Central memory CD8-positive, alpha-beta T cell (primary cell): ENCODE measurements at places on chromosomes 16 and 17.
A peak's percentile ranks its signal among the peaks of the same experiment; 100 is the strongest.

- DNase-seq: no peak
Measured at GRCh38 chr16:70481929-70482536, 27.6 kb downstream of the FCSK start.

DNA sequence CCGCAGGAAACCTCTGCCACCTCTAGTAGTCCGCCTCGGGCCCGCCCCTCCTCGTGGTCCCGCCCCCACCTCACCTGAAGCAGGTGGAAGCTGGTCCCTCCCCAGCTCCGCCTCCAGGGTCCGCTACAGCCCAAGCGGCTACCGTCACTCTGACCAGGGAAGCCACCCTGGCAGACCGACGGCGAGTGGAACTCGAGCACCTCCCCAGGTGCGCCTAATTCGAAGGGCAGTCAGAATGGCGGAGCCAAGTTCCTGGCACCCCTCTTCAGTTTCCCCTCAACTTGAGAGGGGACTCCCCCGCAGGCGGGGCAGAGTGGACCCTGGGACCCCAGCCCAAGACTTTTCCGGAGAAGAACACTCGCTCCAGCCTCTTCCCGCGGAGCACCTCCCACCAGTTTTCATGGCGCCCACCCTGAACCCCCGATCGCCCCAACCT is 507 bp downstream of the FHOD1 start:
- no peak for DNase-seq

- DNase-seq: no peak
Measured at GRCh38 chr17:69448431-69449102, 34.1 kb downstream of the MAP2K6 start.

DNA sequence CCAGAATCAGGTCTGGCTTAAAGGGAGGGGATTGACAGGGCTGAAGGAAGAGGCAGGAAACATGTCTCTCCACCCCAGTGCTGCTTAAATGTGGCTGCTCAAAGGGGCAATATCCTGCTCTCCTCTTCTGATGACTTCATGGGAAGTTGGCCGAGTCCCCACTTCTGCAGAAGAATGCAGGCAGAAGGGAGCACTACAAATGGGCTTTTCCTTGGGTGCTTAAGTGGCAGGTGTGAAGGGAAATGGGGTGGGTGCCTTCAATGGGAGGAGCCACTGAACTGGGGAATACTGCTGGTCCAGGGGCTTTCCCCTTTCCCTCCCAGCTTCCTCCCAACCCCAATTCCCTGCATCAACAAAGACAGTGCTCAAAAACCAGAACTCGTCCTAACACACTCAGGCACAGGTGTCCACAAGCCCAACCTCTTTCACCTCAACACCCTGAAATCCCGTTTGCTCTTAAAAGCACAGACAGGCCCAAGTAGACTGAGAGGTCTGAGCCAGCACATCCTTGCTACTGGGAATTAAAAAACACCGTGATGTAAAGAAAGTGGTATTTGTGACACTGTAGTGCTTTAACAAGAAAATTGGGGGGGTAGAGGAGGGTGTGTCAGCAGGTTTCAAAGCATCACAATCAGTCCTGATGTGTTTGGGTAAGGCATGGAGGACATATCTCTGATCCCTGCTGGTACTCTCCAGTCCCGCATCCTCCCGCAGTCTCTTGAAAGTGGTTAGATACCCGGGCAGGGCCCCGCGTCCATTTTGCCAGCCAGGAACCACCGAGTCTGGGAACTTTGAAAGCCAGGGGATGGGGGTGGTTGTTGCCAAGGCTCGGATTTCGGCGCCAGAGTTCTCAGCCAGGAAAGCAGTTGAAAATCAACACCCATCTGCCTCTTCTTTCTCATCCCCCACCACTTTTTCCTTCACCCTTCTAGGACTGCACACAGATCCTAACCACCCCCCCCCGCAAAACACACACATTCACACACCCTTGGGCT is 1.6 kb downstream of the CA10 start:
- DNase-seq: no peak

GRCh38 chr16:17125671-17126070 is 345.1 kb downstream of the XYLT1 start:
- DNase-seq: no peak

- no peak for DNase-seq
Measured at GRCh38 chr16:47779201-47780016, 318.3 kb downstream of the PHKB start.

- no peak for DNase-seq
Measured at GRCh38 chr17:26766743-26767142, 527.2 kb upstream of the WSB1 start.

GRCh38 chr16:85421338-85422195 is 191.6 kb upstream of the GSE1 start:
- DNase-seq: no peak

GRCh38 chr16:54879681-54880080 is 51.0 kb upstream of the IRX5 start:
- no peak for DNase-seq

GRCh38 chr16:56946767-56947603 is 14.8 kb upstream of the CETP start:
- no peak for DNase-seq

DNA sequence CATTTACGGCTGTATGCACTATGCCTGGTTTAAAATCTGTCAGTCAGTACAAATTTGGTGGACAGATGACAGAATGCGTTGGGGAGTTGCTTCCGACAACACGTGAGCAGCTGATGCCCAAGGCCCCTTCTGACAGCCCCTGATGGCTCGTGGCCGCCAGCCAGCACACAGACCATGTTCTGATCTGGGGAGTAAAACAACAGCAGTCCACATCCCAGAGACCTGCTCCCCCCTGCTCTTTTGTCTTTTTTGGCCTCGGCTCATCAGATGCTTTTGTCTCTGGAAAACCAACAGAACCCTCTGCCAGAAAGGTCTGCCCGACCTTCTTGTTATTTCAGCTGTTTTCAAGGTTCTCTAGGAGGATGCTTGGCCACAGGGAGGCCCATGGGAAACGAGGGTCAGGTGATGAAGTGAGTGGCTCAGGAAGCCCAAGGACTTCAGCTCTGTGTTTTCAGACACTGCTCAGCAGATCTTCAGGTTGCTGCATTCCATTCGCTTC is 10.8 kb downstream of the ARSG start:
- DNase-seq: no peak

DNA sequence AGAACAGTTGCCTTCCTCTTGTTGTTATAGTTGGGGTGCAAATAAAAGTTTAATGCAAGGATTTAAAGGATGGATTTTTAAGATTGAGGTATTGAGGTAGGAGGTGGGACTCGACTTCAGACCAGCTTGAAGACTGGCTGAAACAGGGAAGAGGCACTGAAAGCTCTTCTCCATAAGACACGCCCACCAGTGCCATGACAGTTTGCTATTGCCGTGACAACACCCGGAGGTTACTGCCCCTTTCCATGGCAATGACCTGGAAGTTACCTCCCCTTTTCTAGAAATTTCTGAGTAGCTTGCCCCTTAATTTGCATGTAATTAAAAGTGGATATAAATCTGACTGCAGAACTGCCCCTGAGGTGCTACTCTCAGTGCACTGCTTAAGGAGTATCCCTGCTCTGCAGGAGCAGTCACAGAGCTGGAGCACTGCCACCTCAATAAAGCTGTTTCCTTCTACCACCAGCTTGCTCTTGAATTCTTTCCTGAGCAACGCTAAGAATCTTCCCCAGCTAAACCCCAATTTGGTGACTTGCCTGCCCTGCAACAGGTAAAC is 122.6 kb downstream of the SHISA6 start:
- no peak for DNase-seq

DNA sequence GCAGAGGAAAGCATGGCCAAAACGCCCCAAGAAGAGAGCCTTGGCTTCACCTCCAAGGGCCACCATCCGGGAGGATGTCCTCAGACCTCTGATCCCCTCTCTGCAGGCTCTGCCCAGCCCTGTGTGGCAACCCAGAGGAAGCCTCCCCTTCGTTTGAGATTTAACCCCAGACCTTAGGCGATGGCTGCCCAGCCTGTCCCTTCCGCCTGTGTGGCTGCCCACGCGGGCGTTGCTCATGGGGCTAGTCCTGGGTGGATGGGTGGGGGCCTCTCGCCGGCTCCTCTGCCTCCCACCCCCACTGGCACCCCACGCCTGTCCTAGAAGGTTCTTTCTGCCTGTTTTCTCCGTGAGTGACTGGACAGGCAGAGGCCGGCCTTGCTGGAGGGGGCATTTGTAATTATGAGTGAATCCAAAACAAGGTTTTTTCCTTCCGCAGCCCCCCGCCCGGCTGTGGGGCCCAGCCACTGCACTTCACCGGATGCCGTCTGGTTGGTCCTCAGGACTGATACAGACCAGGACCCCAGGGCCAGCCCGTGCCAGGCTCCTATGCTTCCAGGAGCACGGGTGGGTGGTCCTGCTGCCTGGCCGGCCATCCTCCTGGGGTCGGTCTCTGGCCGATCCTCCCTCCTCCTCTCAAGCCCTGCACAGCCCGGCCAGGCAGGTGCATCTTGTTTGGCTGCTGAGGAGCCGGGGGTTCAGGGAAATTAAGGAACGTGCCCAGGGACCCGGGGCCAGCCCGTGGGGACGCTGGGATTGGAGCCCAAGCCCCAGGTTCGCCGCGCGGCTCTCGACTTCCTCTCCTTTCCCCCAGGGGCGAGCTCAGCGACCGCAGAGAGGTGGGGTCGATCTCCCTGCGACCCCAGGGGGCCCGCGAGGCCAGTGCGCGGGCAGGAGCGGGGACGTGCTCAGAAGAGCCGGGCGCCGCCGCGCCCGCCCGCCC is at the start of gene TMEM235:
TMEM235 (plus strand) TSS at position 636 of the 940 bp plus-strand sequence. CDS start 393 bp downstream, outside the sequence.
- no peak for DNase-seq

DNA sequence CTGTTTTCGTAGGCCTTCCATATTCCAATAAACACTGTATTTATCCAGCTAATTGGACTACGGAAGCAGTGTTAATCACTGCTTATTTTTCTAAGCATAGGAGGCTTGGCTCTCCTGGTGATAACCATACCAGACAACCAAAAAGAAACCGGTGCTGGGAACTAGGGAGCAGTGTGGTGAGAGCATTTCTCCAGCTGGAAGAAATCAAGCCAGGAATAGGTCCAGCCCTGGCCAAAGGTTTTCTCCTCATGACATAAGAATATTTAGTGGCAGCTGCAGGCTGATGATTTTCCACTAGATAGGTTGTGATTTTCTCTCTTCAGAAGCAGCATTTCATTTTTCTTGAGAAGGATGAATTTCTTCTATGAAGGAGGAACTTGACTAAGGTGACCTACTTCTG is 141.5 kb downstream of the TRIM37 start:
- DNase-seq: no peak

- no peak for DNase-seq
Measured at GRCh38 chr17:17343896-17344506, 40.8 kb downstream of the NT5M start.

DNA sequence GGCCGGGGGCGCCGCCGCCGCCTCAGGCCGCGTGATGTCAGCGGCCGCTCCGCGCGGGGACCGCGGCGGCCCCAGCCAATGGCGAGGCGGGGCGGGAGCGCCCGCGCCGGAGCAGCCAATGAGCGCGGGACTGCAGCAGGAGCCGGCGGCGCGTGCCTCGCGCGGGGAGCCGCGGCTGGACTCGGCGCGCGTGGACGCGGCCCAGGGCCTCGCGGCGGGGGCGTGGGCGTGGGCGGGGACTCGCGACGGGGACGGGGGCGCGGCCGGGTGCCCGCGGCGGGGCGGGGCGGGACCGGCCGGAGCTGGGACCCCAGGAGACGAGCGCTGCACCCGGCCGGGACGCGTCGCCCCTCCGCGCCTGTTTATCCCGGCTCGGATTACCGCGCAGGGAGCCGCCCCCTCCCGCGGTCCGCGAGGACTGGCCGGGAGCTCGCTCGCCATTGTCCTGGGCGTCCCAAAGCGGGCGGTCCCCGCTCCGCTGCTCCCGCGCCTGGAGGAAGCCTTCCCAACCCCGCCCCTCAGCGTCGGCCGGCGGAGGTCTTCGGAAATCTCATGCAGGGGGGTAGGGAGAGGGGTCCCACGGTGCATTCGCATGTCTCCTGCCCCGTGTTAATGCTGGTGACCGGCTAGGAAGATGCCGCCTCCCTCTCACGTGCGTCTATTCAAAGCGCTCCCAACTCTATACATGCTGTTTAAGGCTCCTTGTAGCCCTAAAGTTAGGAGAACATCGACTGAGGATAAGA is at the start of gene RNF157:
RNF157 (minus strand) TSS at position 33 of the 743 bp plus-strand sequence. CDS start 253 bp downstream, outside the sequence.
- DNase-seq: peak; percentile 37

GRCh38 chr17:75048249-75048878 is 1.3 kb downstream of the KCTD2 start:
- no peak for DNase-seq

- DNase-seq: no peak
Measured at GRCh38 chr17:38439436-38439835, 11.2 kb downstream of the ARHGAP23 start.

DNA sequence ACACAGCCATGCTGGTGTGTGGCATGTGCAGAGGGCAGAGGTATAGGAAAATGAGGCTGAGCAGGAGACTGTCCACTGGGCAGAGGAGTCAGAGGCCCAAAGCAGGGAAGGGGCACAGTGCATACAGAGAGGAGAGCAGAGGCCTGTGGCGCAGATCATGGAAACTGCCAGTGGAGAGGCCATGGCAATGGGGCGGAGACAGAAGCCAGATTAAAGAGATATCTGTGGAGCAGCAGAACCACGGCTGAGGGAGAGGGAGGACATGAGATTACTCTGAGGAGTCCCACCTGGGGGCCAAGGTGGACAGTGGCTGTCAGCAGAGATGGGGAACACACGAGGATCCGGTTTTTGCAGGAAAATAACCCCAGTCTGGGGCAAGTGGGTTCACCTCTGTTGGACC is 43.3 kb downstream of the RANBP10 start:
- no peak for DNase-seq

DNA sequence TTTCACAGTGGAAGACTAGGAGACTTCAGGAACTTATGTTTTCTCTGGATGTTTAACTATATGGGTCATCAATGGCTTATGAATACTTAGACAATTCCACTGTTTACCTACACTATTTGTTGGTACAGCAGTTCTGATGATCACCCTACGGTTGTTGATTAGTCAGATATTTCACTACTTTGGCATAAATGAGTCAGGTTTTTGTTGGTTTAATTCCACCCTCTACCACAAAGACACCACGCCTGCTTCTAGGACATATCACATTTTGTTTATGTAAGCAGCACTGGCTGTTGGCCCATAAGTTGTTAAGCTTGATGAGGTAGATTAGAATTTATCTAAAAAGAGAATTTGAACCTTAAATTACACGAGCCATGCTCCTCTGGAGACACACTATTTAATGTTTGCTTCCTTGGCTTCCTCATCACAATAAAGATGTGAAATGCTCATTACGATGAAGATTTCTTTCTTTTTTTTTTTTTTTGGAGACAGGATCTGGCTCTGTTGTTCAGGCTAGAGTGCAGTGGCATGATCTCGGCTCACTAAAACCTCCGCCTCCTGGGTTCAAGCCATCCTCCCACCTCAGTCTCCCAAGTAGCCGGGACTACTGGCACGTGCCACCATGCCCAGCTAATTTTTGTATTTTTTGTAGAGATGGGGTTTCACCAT is 4.3 kb downstream of the GDE1 start:
- DNase-seq: no peak

GRCh38 chr16:49078104-49078503 is 203.5 kb downstream of the CBLN1 start:
- no peak for DNase-seq

GRCh38 chr16:85637808-85638647 is 24.9 kb downstream of the GSE1 start:
- no peak for DNase-seq
